NCI-H2029 (cell line): ENCODE measurements at places on chromosomes 5 and 9.

GRCh38 chr9:69933445-69933844 lies 110.2 kb upstream of the MAMDC2 start:
- no peak for DNase-seq

DNA sequence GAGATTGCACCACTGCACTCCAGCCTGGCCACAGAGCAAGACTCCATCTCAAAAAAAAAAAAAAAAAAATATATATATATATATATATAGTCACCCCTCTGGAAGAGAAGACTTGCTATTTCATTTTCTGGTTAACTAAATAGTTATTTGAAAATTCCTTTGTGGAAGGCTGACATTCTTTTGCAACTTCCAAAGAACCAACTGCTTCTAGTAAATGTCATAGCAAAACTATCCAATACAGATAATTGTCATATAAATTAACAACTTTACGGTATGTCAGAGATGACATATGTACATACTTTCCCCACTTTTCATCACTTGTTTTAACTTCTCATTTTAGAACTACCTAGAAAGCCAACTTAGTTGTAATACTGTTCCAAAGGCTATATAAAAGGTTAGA lies 50.9 kb downstream of the PRUNE2 start:
- DNase-seq, result no peak

GRCh38 chr9:124353811-124354274 lies 61.4 kb downstream of the PSMB7 start:
- no peak for DNase-seq

GRCh38 chr5:112200131-112200530 lies 218.9 kb downstream of the EPB41L4A start:
- no peak for DNase-seq

- no peak for DNase-seq
Observed at GRCh38 chr9:128242828-128243214, 33.0 kb downstream of the GOLGA2 start.

- peak; percentile 60 for DNase-seq
Observed at GRCh38 chr9:133737071-133737773, 930 bp downstream of the SARDH start.

DNA sequence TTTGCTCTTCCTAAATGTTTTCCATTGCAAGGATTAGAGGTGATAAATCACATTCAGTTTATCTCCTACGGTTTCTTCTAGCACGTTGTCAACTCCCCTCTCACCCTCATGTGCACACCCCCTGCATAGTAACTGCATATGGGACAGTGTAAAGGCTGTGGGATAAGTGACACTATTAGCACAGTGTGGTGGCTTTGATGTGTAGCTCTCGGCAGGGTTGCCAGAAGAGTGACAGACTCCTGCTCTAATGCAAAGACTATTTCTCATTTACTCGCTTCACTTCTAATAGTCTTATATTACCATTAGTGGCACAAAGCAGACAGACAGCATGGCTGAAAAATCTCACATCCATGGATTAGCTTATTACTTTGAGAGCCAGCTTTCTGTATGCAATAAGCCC lies 454.6 kb downstream of the CETN3 start:
- DNase-seq, result no peak

DNA sequence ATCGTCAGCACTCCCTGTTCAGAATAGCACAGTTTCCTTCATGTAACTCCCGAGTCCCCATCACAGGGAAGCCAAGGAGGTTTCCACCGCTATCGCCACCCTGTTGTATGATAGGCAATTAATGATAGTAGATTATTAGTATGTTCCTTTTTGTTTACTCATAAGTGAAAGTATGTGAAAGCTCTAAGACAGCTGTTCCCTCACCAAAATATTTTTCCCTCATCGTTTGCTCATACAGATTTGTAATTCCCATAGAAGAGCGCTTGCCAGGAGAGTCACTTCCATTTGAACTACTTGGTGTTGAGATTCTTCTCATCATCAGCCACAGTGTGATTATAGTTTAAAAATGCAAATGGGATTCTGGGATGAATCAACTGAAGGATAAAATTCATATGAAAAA lies 140.9 kb downstream of the PAM start:
- DNase-seq, result no peak

DNA sequence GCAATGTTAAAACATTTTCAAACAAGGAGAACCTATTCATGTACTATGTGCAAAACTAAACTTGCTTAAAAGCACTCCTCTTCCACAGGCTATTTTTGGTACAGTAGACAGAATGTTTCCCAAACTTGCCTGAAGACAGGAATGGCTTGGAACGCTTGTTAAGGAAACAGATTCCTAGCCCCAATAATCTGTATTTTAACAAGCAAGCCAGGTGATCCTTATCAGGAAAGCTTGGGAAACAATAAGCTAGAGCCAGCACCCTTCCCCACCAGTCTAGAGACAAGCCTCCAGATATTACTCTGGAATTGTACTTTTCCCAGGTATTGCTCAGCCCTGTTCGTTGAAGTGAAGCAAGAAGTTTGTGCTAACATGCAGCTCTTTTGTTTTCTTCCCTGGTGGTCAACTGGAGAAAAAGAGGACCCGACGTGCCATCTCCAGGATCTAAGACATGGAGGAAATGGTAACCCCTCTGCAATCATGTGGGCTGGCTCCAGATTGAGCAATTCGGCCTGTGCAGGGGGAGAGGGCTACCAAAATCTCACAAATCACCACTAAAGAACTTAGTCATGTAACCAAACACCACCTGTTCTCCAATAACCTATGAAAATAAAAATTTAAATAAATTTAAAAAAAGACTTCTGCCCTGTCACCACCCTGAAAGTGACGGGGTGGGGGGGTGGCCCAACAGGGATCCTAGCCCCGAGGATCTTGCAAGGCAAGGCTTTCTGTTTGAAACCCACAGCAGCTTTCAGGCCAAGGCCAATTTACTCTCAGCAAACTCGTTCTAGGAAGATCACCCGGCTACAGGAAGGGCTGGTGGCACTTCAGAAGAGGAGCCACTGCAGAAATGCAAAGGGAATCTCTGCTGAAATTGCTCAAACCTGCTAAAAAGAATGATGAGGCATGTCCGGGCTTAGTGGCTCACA lies 48.6 kb downstream of the SHB start:
- no peak for DNase-seq

GRCh38 chr9:87022178-87022577 lies 74.9 kb upstream of the GAS1 start:
- DNase-seq, result no peak

GRCh38 chr9:98494852-98495251 lies 213.9 kb downstream of the GABBR2 start:
- no peak for DNase-seq

DNA sequence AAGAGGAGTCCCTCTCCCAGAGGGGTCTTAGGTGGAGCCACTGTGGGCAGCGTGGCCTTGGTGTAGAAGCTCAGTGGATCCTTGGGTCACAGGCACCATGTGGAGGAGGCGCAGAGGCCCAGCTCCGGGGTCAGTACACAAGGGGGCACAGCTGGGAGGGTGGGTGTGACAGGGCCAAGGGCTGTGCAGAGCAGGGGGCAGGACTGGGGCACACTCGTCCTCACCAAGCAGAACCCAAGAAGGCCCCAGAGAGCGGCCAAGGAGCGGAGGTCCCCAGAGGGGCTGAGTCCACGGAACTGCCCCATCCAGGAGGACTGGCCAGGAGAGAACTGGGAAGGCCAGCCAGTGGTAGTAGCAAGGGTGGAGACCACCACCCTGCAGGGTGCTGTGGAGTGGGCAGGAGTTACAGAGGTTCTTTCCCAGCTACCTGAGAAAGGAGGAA lies 2.5 kb upstream of the LPCAT1 start:
- no peak for DNase-seq

DNA sequence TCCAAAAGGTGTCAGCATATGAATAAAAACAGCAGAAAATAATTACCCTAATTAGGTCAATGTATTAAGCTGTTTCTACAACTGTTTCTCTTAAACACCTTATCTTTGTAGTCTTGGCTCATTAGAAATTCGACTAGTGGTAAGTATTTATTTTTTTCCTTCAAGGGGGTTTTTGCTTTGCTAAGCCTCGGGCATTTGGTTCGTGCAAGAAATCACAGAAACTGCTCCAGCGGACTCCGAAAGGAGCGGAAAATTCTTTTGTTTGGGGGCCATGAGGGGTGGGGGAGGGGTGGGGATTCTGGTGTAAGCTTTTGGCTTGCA lies 757 bp downstream of the ZBED3 start:
- no peak for DNase-seq

- DNase-seq, result no peak
Observed at GRCh38 chr5:179124853-179125788, 64.9 kb downstream of the ZNF354C start.

DNA sequence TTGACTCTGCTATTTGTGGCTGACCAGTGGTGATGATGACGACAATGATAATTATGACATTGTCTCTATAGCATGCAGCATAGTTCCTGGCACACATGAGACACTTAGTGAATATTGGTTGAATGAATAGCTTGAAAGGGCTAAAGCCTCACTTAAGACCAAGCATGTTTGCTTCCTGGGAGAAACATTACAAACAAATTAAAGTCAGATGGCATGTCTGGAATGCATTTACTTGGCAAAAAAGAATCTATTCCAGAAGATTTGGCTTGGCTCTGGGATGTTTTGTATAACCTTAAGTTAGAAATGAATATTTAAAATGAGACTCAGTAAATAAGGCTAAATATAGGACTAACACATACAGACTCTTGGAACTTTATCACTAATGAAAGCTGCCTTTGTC lies 21.6 kb downstream of the GAS1 start:
- no peak for DNase-seq

GRCh38 chr5:113199122-113199905 lies 222.7 kb downstream of the DCP2 start:
- no peak for DNase-seq

GRCh38 chr5:100186181-100186580 lies 349.0 kb upstream of the FAM174A start:
- no peak for DNase-seq

DNA sequence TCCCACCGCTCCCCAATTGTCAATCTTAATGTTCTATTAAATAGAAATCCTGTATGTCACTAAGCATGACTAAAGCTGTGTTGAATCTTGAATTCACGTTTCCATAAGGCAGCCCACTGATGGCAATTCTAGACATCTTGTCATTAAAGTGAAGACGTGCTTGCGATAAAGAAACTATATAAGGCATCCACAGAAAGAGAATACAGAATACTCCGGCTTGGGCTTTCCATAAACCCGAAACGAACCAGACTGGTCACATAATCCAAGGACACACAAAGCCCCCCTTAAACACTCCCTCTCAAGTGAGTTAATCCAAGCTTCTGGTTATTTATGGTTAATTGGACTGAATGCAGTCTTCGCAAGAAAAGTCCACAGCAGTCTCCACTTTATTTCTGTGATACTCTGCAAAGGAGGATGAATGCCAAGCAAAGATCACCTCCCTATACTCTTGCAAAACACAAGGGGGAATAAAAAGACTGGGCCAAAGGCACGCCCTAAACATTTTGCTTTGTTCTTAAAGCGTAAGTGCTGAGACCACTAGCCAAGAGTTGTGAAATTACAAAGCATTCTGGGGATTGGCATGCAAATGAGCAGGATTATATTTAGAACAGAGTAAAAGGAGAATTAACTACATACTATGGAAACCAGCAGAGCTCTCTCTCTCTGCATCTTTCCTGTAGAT lies 54.7 kb downstream of the DPYSL3 start:
- peak; percentile 27 for DNase-seq

GRCh38 chr5:6501701-6502100 lies 53.0 kb downstream of the UBE2QL1 start:
- no peak for DNase-seq

DNA sequence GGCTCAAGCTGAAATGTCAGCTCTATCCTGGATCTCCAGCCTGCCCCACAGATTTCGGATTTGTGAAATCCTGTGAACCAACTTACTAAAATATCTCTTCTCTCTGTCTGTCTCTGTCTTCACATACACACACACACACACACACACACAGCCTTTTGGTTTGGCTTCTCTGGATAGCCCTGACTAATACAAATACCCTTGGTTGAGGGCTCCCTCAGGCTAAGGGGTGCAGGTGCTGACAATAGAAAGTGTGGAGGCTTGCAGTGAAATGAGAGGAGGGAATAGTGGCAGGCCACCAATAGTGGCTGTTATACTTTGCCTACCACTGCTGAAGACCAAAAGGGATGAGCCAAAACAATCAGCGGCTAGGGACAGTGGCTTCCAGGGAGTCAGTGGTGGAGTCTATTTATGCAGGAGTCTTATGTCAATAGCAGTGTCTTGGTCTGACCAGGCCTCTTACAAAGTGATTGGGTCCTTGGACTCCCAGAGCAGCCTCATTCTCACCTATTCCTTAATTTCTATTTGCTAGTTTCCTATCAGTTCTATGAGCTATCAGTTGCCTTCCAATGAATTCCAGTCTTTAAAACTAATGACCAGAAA lies 93.2 kb upstream of the GAS1 start:
- DNase-seq, result no peak

DNA sequence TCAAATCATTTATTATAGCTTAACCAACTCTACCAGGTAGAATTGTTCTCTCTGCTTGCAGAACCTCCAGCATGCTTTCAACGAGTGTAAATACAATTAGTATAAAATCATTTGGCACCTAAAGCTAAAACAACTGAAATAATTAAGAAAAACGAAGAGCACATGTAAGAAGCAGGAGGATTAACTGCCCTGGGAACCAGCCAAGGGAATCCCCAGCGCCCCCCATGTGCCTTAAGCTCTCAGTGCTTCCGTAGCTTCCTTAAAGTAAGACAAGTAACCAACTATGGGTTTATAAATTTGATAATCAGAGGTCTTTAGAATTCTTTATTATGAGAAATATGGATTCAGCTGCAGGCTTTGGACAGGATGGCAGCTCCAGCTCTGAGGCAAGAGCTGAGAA lies 402.4 kb downstream of the RAB3C start:
- DNase-seq, result no peak

DNA sequence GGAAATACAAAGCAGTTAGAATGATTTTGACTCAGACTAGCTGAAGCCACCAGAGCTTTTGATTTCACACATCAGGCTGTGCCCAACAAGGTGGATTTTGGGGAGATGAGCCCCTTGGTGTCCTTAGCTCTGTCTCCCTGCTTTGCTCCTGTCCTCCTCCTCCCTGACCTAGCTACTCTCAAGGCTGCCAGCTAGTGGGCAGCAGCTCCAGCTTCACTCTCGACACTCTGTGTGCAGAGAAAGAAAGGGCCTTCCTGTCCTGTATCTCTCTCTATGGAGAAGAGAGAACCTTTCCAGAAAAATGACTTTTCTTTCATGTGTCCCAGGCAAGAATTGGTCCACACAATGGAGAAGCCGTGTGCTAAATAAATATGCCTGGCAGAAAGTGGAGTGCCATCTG lies 446.2 kb downstream of the SEMA5A start:
- DNase-seq, result no peak

DNA sequence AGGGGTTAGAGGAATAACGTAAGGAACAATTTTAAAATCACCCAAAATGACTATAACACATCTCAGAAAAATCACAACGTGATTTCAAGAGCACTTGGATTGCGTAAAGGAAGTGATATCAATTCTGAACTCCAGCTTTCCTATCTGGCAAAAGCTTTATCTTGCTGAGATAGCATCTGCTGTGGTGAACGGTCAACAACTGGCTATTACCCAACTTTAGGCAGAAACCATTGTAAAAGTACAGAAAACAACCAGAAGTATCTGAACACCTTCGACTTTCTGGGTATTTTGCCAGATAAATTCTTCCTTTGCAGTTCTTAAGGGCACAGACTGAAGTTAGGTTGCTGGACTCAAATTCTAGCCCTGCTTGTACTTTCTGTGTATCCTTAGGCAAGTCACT lies 9.2 kb downstream of the ABLIM3 start:
- DNase-seq, result no peak
